Left renal cortex interstitium (tissue), 4 donors: ENCODE measurements at places on chromosomes 2 and 18. TPM values are rescaled to one million over a fixed set of nuclear protein-coding genes. Genes with fewer than 3 reads are reported as not detected.

The DSG1 gene
- 0.05 TPM for polyA plus RNA-seq

The FARP2 gene
- polyA plus RNA-seq = 44.4 TPM

The ZFP36L2 gene
- polyA plus RNA-seq = 103 TPM

The CCDC68 gene
- 8.8 TPM for polyA plus RNA-seq

The SMAD2 gene
- polyA plus RNA-seq = 84.3 TPM
